HT1080 (cell line): ENCODE measurements at places on chromosomes 2 and 18. TPM values are rescaled to one million over a fixed set of nuclear protein-coding genes. Genes with fewer than 3 reads are reported as not detected.
A peak's percentile ranks its signal among the peaks of the same experiment; 100 is the strongest.

- no peak for DNase-seq
Measured at GRCh38 chr18:10027031-10027430, 113.2 kb downstream of the VAPA start.

DNA sequence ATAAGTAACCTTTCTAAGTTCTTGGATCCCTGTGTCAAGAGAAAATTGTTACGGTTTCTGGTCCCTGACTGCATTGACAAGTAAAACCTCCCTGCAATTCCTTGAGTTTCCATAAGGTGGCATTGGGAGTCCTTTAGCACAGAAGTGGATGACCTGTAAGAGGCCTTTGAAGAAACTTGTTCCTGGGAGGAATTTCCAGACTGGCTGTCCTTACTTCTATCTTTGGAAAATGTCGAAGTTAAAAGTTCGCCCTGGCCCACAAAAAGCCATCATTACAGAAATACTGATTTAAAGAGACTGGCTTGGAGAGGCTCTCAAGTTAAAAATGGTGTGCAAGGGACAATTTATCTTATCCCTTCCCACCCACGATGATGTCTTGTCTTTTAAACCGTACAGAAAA, 218.4 kb downstream of the CDH20 start:
- peak; percentile 64 for DNase-seq

The MIB1 gene
- 17.7 and 19.2 TPM in 2 replicates for total RNA-seq

The REG3G gene
- 0.23 TPM in 1 of 2 replicates, not detected in the other for total RNA-seq

The TRIP12 gene
- total RNA-seq, result 149 and 179 TPM in 2 replicates

GRCh38 chr2:100470898-100471514, 724 bp downstream of the NMS start:
- no peak for DNase-seq

GRCh38 chr2:171480908-171481307, 41.4 kb upstream of the CYBRD1 start:
- no peak for DNase-seq

DNA sequence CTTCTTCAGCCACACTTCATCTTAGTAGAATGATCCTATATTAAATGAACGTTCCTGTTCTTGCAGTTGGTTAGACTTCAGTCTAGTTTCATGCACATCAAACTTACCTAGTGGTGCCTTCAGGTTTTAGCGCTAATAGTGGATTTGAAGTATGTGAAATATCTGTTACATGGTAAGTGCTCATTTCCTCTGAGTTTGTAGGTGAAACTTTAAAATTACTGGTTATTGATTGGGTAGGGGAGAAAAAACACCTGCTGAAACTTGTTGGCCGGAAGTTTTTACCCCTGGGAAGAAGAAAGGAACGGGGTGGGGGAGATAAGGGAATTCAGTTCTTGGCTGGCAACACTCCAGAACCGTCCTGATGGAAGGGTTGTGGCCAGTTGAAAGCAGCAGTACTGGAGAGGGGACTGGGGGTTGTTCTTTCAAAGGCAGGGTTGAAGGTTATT, 112.8 kb downstream of the SPTBN1 start:
- no peak for DNase-seq

- no peak for DNase-seq
Measured at GRCh38 chr18:59021500-59021899, 118.2 kb upstream of the SEC11C start.

GRCh38 chr2:130764821-130765115, 9.4 kb downstream of the AMER3 start:
- no peak for DNase-seq
